ENCODE measurements at places on chromosomes 4 and X. TPM values are rescaled to one million over a fixed set of nuclear protein-coding genes. Genes with fewer than 3 reads are reported as not detected.

SSX1 gene
- total RNA-seq = not detected

FAAH2 gene
- 7.8 TPM for total RNA-seq

TRIM61 gene
- total RNA-seq = not detected

ARX gene
- 0.52 TPM for total RNA-seq

PROM1 gene
- 196 TPM for total RNA-seq

NMU gene
- not detected for total RNA-seq

GRCh38 chr4:134777606-134778005, 576.0 kb upstream of the PABPC4L start:
- no peaks in the 10 kb centered on the region for H3K36me3 ChIP-seq
- DNase-seq = no peak
- H3K4me1 ChIP-seq = no peaks in the 10 kb centered on the region
- no peak overlapping the region for H3K4me3 ChIP-seq
- no peaks in the 10 kb centered on the region for H3K27me3 ChIP-seq
- H3K27ac ChIP-seq = no peak overlapping the region

DNA sequence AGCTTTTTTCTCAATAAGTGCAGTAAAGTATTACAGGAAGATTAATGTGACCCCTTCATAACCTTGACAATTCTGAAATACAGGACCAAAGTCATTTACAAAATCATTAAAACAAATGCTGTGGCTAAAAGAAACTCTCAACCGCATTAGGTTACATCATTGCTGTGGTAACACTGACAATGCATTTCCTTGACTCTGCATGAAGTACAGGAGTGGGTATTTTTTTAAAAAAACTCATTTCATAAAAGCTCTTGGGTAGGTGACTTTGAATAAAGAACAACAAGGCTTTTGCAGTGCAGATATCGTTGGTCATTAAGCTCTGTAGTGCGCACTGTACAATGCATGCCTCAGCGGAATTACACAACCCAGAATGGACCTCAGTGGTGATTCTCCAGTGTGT, 23.4 kb upstream of the XK start:
- DNase-seq = no peak
- H3K27me3 ChIP-seq = no peaks in the 10 kb centered on the region
- no peaks in the 10 kb centered on the region for H3K4me1 ChIP-seq
- H3K27ac ChIP-seq = no peak overlapping the region
- H3K36me3 ChIP-seq = no peaks in the 10 kb centered on the region

GRCh38 chr4:2484185-2484584, 15.3 kb downstream of the RNF4 start:
- no peaks in the 10 kb centered on the region for H3K36me3 ChIP-seq
- no peaks in the 10 kb centered on the region for H3K4me1 ChIP-seq
- no peaks in the 10 kb centered on the region for H3K27me3 ChIP-seq
- H3K27ac ChIP-seq = no peak overlapping the region
- DNase-seq = no peak

DNA sequence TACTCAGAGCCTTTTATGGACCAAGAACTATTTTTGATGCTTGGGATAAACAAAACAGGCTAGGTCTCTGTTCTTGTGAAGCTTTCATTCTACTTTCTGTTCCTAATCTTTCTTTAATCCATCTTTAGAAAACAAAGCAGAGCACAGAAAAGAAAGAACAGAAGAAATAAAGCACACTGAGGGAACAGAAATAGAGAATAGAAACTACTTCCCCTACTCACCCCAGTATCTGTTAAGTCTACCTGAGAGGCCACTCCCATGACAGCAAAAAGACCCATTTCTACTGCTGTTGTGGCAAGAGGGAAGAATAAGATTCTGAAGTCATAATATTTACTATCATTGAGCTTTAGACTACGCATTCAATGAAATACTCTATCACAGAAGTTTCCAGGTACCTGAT, 9.2 kb downstream of the RFC1 start:
- no peaks in the 10 kb centered on the region for H3K36me3 ChIP-seq
- DNase-seq = no peak
- no peak overlapping the region for H3K27ac ChIP-seq
- no peak overlapping the region for H3K4me3 ChIP-seq
- no peaks in the 10 kb centered on the region for H3K27me3 ChIP-seq

GRCh38 chr4:127174616-127175015, 458.1 kb upstream of the INTU start:
- H3K27ac ChIP-seq = no peak overlapping the region
- H3K27me3 ChIP-seq = no peaks in the 10 kb centered on the region
- H3K4me1 ChIP-seq = no peaks in the 10 kb centered on the region
- DNase-seq = no peak

DNA sequence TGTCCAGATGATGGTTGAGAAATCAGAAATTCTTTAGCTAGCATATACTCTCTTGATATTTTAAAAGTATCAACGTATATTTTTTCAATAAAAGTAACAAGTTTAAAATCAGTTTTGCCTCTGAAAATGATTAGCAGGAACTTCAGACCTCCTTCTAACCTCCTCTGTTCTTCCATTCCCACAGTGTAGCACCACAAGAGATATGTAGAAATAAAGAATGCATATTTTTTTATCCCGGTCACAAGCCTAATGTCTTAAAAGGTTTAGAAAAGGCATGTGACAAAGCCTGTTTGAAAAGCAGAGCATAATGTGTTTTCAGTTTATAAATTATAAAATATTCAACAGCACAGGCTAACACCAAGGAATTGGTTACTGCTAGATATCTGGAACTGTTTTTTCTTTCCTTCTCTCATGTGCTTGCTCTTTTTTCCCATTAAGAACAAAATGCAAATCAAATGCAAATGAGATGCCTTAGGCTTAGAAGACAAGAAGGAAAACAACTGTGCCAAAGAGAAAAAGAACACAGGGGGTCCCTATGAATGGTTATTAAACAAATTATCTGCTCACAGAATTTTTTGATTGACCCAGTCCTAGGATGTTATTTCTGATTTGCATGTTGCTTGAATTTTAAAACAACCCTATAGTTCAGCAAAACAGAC, 351.7 kb upstream of the FAM241A start:
- no peak overlapping the region for H3K27ac ChIP-seq
- no peaks in the 10 kb centered on the region for H3K27me3 ChIP-seq
- no peaks in the 10 kb centered on the region for H3K36me3 ChIP-seq

- no peak overlapping the region for H3K27ac ChIP-seq
- no peaks in the 10 kb centered on the region for H3K36me3 ChIP-seq
- no peaks in the 10 kb centered on the region for H3K27me3 ChIP-seq
- peaks cover 5% of the 10 kb centered on the region for H3K4me1 ChIP-seq
- no peak overlapping the region for H3K4me3 ChIP-seq
These were observed 72.6 kb downstream of the CHIC2 start for GRCh38 chr4:53991821-53992220.

DNA sequence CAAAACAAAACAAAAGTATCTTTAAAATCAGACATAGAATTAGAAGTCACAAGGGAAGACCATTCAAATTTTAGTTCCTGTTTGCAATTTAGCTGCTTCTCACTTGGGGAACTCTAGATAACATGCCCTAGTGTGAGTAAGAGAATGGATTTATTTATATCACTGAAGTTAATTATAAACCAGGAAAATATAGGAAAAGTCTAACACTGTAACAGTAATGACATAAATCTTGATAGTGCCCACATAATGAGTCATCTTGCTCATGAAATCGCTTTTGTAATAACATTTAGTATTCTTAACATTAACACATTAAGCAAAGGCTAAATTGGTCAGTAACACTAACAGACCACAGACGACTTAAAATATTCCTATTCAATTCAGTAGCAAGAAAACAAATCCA, 710.7 kb downstream of the STPG2 start:
- no peak overlapping the region for H3K4me3 ChIP-seq
- H3K27me3 ChIP-seq = no peaks in the 10 kb centered on the region
- no peak overlapping the region for H3K27ac ChIP-seq
- DNase-seq = no peak
- H3K36me3 ChIP-seq = no peaks in the 10 kb centered on the region

DNA sequence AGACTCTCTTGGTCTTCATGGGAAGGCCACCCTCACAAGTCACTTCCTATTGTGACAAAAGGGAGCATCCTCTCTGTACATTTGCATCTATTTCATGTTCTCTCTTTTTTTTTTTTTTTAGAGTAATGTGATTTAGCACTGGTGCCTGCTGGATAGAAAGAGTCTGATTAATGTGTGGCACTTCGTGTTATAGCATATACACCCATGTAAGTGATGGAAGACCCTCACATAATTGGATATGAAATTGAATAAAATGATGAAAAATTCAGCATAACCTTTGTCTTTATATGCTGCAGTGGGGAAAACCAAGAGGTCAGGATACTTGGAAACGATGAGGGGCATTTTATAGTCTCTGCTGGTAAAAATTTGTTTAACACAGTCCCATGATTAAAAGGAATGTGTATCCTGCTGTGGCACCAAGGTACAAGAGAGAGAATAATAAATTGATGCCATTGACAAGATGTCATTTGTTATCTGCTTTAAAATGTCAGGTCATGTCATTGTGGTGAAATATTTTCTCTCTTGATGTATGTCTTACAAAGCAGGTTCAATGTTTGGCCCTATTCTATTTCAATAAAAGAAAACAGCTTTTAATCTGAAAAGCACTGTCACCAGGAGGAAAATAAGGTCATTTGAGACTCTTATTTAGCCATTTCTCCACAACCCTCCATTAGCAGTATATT, 1115.4 kb downstream of the STPG2 start:
- no peak overlapping the region for H3K4me3 ChIP-seq
- H3K4me1 ChIP-seq = no peaks in the 10 kb centered on the region

All from Caco-2 (cell line).